ENCODE measurements at places on chromosomes 3 and 15.

DNA sequence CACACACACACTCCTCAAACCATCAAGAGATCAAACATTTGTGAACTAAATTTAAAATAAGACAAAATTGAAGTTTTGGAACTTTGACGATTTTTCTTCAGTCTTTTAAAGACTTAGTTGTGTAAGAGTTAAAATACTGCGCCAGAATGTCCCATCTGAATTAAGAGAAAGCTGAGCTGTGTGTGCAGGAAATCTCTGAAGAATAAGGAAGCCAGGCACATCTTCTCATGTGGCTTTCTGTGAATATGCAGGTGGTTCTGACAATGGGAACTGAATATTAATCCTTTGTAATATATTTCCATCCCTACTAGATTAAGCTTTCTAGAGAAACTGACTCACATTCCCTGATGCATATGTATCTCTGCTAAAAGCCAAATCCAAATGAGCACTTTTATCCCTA is 60.1 kb upstream of the ICE2 start:
- DNase-seq, result no peak

GRCh38 chr3:71563827-71564226 is 19.7 kb downstream of the FOXP1 start:
- no peak for DNase-seq

DNA sequence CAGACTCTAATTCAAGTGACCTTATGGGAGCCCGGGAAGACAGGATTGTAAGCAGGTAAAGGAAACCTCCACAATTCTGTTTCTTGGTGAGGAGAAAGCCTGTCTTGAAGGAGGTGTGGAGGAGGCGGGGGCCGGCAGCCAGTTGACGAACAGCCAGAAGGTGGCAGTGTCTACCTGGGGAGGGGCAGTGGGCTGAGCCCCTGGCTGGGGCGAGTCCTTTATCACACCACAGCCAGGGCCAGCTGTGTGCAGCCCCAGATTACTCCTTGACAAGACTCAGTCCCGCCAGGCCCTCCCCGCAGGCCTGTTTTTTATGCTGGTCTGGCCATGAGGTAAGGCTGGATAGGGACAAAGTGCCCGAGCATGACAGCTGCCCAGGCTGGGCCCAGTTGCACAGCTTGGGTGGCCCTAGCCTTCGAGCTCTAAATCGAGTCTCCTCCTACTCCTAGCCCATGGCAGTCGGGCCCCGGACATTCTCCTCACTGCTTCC is 40.9 kb upstream of the IDH2 start:
- DNase-seq, result no peak

GRCh38 chr3:19348941-19349564 is 200.7 kb downstream of the KCNH8 start:
- no peak for DNase-seq

DNA sequence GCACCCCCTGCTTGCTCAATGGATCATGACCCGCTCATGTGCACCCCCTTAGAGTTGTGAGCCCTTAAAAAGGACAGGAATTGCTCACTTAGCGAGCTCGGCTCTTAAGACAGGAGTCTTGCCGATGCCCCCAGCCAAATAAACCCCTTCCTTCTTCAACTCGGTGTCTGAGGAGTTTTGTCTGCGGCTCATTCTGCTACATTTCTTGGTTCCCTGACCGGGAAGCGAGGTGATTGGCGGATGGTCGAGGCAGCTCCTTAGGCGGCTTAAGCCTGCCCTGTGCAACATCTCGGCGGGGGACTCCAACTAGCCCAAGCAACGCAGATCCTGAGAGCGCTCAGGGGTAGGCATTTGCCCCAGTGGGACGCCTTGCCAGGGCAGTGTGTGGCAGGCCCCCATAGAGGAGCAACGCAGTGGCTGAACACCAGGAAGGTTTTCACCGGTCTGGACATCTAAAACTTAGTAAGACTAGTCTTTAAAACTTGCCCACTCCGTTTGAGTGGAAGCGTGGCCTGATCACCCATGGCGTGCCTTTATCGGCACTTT is 9.5 kb downstream of the SLCO2A1 start:
- no peak for DNase-seq

DNA sequence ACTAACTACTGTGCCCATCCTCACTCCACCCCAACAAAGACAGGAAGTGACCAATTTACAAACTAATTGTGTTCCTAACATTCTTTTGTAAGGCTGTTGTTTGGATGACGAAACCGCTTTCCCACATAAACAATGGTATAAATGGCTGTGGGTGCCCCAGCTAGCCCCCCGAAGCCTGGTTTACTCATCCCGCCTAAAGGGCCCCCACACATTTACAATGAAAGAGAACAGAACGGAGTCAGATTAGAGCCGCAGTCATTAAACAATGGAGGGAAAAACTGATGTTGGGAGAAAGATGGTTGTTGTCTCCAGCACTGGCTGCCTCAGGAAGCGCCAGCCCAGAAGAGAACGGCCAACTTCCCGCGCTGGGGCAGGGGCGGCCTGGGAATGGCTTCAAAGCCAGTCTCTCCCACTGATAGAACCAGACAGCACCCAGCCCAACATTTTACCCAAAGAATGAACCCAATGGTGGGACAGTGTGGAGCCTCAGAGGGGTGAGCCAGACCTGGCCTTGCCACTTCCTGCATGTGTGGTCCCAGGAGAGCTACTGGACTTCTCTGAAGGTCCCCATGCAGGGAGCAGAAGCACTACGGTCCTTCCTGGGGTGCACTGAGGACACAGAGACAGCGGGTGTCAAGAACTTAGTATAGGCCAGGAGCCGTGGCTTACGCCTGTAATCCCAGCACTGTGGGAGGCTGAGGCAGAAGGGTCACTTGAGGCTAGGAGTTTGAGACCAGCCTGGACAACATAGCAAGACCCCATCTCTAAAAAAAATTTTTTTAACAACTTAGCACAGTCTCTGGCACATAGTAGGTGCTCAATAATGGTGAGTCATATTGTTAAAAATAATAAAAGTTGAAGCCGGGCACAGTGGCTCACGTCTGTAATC is 75.8 kb upstream of the GATA2 start:
- no peak for DNase-seq

DNA sequence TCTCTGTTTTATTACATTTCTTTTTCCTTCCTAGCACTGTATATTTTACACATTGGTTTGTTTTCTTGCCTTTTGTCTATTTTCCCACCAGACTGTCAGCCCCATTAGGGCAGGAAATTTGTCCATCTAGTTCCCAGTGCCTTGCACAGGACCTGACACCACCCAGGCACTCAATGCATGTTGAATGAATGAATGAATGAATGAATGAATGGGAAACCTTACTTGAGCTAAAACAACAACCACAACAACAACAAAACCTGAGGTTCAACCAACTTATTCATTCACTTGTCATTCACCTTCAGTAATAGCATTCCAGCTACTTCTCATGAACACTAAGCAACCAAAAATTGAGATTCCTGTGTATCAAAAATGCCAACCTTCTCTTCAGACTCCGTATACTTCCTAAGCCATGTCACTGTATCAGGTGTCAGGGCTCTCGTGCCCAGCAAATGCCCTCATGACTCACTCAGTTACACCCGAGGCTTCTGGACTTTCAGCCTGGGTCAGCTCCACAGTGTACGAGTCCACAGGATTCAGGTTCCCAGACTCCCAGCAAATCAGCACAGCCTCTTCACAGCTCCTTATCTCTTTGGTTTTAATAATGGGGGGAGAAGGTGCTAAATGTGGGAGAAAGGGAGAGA is 37.3 kb downstream of the FSD2 start:
- no peak for DNase-seq
